ENCODE measurements at places on chromosomes 12 and 14. TPM values are rescaled to one million over a fixed set of nuclear protein-coding genes. Genes with fewer than 3 reads are reported as not detected.

Gene KDM2B
- 7.0 TPM for polyA plus RNA-seq

Gene MUCL1
- polyA plus RNA-seq = not detected

Gene TAS2R19
- polyA plus RNA-seq = not detected

Gene HHIPL1
- polyA plus RNA-seq = 0.99 TPM

Gene SPIC
- 0.32 TPM for polyA plus RNA-seq

Gene GARIN6
- not detected for polyA plus RNA-seq

Gene DEPDC4
- 0.39 TPM for polyA plus RNA-seq

Measured in liver (tissue), 10 donors.